Cardiac muscle cell (in vitro differentiated cells and primary cell): ENCODE measurements at places on chromosomes 1 and 21. TPM values are rescaled to one million over a fixed set of nuclear protein-coding genes. Genes with fewer than 3 reads are reported as not detected.
A peak's percentile ranks its signal among the peaks of the same experiment; 100 is the strongest.

HSF2BP gene
- 1.2 and 3.6 TPM in 2 replicates for total RNA-seq

SPRR2A gene
- total RNA-seq = not detected in 2 replicates

CCDC18 gene
- 5.2 and 11.6 TPM in 2 replicates for total RNA-seq

IFFO2 gene
- total RNA-seq = 8.0 and 18.5 TPM in 2 replicates

DNA sequence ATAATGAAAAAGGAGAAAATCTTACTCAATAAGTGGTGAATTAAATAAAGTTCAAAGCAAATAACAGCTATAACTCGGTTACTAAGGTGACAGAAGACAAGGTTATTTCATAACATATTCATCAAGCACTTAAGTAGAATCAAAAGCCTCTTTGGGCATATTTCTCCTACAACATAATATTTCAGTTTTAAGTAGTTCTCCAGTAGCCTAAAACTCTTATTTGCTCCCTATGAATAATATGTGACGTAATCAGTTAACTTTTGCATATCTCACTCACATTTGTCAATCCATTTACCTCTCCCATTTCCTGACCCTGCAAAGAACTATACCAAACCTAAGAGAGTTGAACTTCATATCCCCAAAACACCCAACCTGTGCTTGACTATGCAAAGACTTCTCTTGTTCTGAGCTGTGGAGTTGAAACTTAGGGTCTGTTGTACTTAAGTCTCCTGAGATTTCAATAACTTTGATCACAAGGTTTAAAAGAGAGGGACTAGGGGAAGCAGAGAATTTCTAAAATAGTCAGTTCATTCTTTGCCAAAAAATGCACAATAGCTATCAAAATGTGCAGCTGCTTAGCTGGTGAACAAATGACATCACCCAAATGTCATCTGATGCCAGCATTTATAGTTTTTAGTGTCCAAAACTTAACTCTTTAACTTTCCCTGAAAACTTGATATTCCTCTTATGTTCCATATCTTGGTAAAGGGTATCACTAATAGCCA is 37.2 kb downstream of the TTLL7 start:
- peak; percentile 6 for DNase-seq

GRCh38 chr1:223707256-223708000 is 4.9 kb upstream of the CAPN2 start:
- DNase-seq = no peak

GRCh38 chr1:182111496-182111895 is 50.0 kb upstream of the ZNF648 start:
- DNase-seq = no peak

DNA sequence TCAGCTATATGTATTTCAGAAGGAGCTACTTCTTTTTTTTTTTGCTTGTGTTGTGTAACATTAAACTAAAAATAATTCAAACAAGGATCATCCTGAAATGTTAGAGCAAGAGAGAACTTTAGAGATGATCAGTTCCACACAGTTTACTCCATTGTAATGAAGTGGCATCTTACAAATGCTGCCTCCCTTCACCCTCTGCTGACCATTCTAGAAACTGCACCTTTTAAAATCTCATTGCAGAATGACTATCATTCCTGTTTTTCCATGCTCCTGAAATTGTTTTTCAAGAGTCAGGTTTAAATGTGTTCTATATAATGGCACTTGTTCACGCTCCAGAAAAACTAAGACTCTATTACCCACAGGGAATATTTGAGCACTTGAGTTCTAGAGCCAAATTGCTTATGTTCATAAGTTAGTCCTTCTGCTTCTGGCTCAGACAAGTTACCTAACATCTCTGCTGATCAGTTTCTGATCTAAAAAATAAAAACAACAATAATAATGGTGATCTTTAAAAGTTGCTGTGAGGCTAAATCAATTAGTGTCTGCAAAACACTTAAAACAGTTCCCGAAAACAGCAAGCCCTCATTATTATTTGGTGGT is 21.5 kb upstream of the SLC44A5 start:
- DNase-seq = peak; percentile 59

DNA sequence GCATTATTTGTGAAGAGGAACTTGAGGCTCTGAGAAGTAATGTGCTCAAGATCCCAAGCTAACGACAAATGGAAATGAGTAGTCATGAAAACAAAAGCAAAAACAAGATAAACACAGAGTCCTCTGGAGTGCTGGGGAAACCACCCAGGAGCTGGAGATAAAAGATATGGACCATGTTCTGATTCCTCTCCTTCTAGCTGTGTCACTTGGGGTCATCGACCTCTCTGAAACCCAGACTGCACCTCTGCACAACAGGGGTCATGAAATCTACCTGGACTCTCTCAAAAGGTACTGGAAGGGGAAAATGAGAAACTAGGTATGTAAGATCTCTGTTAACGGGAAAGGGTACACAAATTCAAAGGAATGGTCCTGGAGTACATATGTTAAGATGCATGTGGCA is 6.5 kb downstream of the PGLYRP4 start:
- no peak for DNase-seq

DNA sequence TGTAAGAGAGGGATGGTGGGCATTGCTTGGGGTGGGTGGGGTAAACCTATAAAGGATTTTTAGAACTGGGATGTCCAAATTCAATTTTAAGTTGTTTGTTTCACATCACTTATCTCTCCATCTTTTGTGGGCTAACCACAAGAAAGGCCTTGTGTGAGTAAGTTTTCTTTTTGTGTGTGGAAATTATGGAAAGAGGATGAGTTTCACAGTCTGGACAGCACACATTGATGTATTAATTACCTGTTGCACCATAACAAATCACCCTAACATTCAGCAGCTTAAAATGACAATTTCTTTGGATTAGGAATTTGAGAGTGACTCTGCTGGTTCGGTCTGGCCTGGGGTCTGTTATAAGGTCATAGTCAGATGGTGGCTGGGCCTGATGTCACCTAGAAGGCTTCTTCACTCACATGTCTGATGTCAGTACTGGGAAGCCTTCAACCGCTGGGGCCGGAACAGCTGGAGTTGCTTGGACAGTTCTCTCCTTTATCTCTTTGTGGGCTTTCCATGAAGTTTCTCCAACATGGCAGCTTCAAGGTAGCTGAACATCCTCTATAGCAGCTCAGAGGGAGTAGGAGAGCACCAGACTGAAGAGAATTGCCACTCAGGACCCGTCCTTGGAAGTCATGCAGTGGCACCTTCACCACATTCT is 2.0 kb upstream of the COL9A2 start:
- no peak for DNase-seq

DNA sequence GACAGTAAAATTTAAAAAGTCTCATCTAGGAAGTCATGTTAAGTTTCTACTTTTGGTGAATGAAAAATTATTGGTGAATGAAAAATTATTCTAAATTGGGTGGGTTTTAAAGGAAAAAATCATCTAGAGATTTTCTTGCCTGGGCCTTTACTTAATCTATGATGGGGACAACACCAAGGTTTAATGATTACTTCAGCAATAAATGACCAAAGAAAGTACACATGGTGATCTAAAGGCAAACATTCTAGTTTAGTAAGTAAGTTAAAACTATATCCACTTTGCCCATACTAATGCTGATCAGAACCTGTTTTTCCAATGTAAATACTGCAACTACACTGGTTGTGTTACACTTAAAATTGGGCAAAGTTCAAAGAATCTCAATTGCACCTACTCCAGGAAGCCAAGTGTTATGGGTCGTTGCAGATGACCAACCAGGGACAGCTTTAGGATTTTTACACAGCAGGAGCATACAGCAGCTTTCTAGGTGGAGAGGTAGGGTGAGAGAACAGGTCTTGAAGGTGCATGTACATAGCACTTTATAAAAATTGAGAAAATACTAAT is 14.6 kb upstream of the RPL5 start:
- no peak for DNase-seq

GRCh38 chr1:162389021-162389818 is 7.7 kb downstream of the C1orf226 start:
- peak; percentile 49 for DNase-seq
